Stimulated activated CD4-positive, alpha-beta T cell treated with anti-CD3 and anti-CD28 coated beads, TNF-alpha, amount 100 ng/mL, for 4 hours (primary cell): ENCODE measurements at places on chromosomes 12 and 14.

DNA sequence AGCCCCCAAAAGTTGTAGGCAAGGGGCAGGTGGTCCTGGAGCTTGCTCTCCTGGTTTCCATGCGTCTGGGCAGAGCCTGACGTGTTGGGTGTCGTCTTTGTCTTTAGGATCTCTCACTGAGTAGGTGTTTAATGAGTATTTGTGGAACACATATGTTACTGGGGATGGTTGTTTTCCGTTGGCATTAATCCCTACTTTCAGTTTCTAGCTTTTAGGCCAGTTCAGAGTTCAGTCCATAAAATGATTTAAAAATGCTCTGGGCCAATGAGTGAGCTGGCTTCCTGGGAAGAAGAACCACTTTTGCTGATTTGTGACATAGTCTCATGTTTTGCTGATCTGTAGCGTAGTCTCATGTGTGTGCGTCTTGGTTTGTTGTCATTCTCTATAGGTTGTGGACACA is 10.9 kb downstream of the AACS start:
- DNase-seq: no peak

GRCh38 chr14:103386713-103387329 is 1.6 kb downstream of the MARK3 start:
- DNase-seq: no peak

- no peak for DNase-seq
Observed at GRCh38 chr12:21539797-21540196, 13.7 kb downstream of the SPX start.

DNA sequence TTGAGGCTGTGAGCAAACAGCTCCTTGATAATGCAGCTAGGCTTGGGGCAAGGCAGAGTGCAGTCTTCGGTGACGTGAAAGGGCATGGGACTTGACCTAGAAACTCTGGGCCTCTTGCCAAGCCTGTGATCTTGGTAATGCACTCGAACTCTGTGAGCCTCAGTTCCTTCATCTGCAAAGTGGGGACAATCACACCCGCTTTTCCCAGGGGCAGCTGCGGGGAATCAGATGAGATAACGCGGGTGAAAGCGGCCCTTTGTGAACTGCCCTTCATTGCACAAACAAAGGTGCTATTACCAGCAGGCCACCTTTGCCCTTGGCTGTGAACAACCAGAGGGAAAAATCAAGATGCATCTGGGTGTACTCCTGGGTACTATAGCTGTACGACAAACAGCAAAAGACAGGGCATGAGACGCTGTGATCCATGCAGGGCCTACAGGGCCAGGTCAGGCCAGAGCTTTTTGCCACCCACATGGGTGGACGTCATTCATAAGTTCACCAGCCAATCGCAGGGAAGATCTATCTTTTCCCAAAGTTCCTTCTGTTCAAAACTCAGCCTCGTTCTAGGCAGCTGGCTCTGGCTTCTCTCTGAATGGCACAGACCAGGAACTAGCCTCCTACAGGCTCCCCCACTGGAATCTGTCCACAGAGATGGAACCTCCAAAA is 3.2 kb downstream of the MSI1 start:
- DNase-seq: no peak

- no peak for DNase-seq
Observed at GRCh38 chr12:70482764-70483163, 116.7 kb downstream of the KCNMB4 start.

- DNase-seq: no peak
Observed at GRCh38 chr12:2844786-2845185, 10.0 kb upstream of the NRIP2 start.

GRCh38 chr12:125194163-125194773 is 129.0 kb downstream of the AACS start:
- no peak for DNase-seq

DNA sequence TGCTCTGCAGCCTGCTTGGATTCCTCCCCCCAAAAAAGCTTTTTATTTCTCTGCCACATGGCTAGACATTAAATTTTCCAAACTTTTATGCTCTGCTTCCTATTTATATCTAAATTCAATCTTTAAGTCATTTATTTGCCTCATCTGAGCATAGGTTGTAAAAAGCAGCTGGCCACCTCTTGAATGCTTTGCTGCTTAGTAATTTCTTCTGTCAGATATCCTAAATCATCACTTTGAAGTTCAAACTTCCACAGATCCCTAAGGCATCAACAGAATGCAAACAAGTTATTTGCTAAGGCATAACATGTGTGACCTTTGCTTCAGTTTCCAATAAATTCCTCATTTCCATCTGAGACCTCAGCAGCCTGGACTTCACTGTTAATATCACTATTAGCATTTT is 209.6 kb downstream of the FSCB start:
- DNase-seq: no peak

DNA sequence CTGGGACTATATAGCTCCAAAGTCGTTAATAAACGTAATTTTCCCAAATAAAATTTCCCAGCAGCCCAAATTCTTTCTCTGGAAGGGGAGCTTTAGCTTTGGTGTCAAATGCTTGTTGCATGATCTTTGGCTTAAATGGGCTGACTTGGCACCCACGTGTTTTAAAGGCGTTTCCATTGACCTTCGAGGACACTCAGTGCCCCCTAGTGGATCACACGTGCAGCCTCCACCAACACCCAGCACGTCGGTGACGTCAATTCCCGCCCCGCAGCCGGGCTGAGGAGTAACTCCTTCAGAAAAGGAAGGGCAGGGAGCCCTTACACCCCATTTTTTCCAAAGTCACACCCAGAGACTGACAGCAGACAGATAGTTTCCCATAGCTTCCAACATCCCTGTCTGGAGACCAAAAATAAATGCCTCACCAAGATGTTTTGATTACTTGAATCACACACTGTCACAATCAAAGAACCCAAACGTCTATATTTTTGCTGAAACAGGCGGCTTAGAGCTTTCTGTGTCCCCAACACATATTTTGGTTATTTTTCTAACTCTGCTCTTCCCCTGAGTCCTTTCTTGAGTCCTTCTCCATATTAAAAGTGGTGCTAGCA is 707.9 kb downstream of the AACS start:
- DNase-seq: no peak

GRCh38 chr12:19740472-19741131 is 301.3 kb downstream of the AEBP2 start:
- no peak for DNase-seq

- no peak for DNase-seq
Observed at GRCh38 chr12:27539191-27539631, 15.2 kb downstream of the PPFIBP1 start.

DNA sequence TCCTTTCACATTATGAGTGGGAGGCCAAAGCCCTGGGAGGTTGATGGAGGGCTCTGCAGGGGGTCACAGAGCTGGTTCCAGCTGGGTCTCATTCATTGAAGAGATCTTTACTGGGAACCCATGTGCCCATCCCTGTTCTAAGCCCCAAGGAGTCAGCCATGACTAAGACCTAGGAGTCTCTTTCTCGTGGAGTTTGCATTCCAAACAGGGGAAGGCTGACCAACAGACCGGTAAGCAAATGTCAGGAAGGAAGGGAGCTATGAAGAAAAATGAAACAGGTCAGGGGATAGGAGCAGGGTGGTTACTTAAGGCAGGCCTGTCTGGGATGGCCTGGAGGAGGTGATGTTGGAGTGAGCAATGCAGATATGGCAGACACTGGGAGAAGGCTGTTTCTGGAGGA is 31.5 kb downstream of the SYNDIG1L start:
- DNase-seq: no peak

- DNase-seq: no peak
Observed at GRCh38 chr14:71319666-71320065, 412.4 kb downstream of the PCNX1 start.

GRCh38 chr14:44935155-44935554 is 26.6 kb downstream of the KLHL28 start:
- no peak for DNase-seq

DNA sequence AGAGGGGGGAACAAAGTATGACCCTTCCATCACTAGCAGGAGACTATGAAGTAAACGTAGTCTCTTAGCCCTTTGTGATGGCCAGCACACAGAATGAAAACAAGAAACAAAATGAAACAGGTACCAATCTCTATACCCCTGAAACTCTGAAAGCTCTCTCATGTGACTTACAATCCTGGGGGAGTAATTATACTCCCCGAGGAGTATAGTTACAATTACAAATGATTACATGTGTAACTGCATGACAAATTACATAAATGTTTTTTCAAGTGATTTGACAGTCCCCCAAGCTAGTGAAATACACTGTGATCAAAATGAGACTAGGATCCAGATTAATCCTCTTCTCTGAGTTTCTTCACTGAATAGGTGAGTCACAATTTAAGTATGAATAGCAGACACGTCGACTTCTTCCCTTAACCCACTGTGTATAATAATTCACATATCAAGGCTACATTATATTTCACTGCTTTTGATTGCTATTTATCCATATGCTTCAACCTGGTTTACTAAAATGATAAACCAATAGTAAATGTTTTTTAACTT is 74.0 kb downstream of the SPTSSA start:
- DNase-seq: no peak

DNA sequence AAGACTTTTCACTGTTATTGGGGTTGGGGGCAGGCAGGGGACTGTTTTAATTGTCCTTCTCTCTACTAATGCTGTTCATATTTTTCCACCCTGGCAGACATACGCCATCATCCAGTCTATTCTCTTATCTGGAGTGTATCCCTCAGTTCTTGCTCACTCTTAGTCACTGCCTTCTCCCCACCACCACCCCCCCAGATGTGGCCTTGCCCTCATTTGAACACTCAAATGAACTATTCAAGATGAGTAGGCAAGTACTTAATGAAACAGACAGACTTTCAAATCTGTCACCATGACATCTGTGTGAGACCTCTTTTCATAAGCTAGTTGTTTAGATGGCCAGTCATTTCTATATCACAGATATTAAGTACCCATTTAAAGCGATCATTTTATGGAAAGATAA is 10.1 kb downstream of the NUDT4 start:
- DNase-seq: no peak

GRCh38 chr14:25113394-25113793 is 63.4 kb upstream of the STXBP6 start:
- DNase-seq: no peak

DNA sequence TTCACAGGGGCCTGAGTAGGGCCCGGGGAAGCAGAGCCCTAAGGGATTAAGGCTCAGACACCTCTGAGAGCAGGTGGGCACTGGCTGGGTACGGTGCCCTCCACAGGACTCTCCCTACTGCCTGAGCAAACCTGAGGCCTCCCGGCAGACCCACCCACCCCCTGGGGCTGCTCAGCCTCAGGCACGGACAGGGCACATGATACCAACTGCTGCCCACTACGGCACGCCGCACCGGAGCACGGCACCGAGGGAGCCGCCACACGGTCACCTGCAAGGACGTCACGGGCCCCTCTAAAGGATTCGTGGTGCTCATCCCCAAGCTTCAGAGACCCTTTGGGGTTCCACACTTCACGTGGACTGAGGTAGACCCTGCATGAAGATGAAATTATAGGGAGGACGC is 7.1 kb downstream of the LTBR start:
- no peak for DNase-seq

DNA sequence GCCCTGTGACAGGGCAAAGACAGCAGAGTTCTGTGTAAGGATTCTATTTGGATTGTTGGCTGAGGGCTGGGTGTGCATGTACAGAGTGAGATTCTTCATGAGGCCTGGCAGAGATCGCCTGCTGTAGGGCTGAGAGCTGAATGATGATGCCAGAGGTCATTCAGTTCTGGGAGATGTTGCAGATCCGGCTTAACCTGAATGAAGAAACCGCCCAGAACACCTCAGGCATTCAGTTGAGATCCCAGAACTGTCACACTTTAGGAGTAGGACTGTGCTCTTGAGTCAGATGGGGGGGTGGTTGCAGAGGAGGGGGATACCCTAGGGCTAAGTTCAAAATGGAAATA is 5.8 kb upstream of the EVL start:
- DNase-seq: no peak

- DNase-seq: no peak
Observed at GRCh38 chr14:99937475-99938244, 127.6 kb upstream of the EVL start.

- DNase-seq: no peak
Observed at GRCh38 chr12:80756875-80757274, 40.2 kb downstream of the MYF5 start.

- no peak for DNase-seq
Observed at GRCh38 chr14:24681056-24681455, 47.1 kb upstream of the GZMB start.

DNA sequence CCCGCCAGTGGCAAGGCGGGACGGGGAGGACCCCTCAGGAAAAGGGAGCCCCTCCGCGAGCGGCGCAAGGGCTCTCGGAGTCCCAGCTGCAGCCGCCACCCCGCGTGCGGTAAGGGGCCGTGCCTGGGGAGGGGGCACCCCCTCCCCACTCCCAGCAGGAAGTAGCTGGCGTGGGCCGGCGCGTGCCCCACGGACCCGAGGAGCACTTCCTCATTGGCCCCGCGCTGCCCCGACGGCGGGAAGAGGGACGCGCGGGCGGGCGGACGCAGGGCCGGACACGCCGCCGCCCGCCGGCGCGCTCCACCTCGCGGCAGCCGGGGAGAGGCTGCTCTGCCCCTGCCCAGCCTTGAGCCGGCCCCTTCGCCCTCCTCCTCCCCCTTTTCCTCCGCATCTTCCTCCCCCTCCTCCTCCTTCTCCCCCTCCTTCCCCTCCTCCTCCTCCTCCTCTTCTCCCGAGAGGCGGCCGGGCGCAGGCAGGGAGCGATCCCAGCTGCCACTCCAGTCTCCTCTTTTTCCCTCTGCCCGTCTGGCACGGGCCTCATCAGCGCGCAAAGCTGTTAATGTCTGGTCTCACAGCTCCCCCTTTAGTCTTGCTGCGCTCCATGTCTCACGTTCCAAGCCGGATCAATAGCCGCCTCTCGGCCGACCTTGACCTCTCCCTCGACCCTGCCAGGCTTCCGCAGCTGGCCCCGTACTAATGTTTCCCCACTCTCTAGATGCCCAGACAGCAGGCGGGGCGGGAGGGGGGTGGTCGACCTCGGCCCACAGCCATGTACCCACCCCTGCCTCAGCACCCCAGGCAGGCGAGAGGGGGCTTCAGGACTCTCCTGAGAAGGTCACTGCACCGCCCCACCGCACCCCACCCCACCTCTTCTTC is 2.6 kb upstream of the BCL11B start:
- DNase-seq: no peak

- DNase-seq: no peak
Observed at GRCh38 chr12:54421175-54421878, 2.3 kb upstream of the ITGA5 start.

GRCh38 chr14:104863923-104864266 is 1.2 kb upstream of the CEP170B start:
- DNase-seq: no peak

DNA sequence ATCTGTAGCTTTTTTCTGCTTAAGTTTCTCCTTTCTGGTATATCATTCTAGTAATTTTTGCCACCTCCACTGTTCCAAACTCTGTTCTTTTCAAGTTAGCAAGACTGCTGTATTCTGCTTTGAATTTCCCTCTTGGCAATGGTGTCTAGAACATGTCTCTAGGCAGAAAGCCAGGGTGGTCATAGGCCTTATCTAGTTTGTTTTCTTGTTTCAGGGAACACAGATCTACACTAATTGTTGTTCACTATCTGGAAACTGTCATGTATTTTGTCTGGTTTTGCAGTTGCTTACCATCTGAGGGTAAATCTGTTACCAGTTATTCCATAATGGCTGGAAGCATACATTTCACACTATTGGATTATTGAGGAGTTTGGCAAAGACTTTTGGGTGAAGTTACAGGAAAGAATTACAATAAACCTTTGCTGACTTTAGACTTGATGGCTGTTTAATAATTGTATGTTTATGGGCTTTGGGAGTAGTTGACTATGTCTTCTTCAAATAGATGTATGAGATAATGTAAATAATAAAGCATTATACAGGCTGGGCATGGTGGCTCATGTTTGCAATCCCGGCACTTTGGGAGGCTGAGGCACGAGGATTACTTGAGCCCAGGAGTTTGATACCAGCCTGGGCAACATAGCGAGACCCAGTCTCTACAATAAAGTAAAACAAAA is 41.4 kb downstream of the FUT8 start:
- DNase-seq: no peak

GRCh38 chr12:4287325-4288211 is 14.0 kb downstream of the CCND2 start:
- DNase-seq: no peak
